Effector memory CD8-positive, alpha-beta T cell (primary cell): ENCODE measurements at places on chromosomes 2 and 18.

GRCh38 chr2:15825276-15825980 lies 114.9 kb upstream of the MYCN start:
- DNase-seq: no peak

GRCh38 chr2:149828520-149829210 lies 241.1 kb upstream of the MMADHC start:
- DNase-seq: no peak

- DNase-seq: no peak
These were observed 29.6 kb upstream of the ATL2 start for GRCh38 chr2:38406597-38407110.

- DNase-seq: no peak
These were observed 39.1 kb downstream of the ABCB11 start for GRCh38 chr2:168992026-168992425.

DNA sequence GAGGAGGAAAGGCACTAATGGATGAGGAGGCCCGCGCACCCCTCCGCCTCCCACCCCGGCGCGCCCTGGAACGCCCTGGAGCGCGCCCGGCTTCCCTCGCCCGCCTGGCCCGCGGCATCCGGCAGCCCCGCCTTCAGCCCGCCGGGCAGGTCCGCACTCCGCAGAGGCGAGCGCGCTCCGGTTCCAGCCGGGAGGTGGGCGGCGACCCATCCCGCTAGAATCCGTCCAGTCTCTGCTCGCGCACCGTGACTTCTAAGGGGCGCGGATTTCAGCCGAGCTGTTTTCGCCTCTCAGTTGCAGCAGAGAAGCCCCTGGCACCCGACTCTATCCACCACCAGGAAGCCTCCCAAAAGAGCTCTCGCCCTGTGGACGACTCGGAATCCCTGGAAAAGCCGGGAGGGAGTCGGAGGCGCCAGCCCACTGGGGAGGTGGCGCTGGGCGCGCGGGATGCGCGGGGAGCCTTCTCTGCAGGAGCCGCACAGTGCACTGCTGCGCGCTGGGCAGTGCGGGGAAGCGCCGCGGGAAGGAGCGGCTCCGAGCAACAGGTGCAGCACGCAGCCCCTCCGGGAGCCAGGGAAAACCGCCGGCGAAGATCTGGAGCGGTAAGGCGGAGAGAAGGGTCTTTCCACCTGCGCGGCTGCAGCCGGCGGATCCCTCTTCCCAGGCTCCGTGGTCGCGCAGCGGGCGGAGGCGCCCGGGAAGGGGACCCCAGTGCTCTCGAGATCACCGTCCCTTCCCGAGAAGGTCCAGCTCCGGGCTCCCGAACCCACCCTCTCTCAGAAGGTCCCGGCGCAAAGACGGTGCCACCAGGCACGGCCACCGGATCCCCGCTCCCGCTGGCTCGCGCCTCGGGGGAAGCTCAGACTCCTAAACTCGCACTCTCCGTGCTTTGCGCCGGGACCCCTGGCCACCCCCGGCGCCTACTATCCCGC lies at the start of gene GALR1:
Gene GALR1 (plus strand): TSS at position 280 of the 932 bp plus-strand sequence. CDS start 701 bp downstream, outside the sequence.
- DNase-seq: no peak

GRCh38 chr2:203782262-203782976 lies 76.0 kb downstream of the CD28 start:
- peak; percentile 59 for DNase-seq

DNA sequence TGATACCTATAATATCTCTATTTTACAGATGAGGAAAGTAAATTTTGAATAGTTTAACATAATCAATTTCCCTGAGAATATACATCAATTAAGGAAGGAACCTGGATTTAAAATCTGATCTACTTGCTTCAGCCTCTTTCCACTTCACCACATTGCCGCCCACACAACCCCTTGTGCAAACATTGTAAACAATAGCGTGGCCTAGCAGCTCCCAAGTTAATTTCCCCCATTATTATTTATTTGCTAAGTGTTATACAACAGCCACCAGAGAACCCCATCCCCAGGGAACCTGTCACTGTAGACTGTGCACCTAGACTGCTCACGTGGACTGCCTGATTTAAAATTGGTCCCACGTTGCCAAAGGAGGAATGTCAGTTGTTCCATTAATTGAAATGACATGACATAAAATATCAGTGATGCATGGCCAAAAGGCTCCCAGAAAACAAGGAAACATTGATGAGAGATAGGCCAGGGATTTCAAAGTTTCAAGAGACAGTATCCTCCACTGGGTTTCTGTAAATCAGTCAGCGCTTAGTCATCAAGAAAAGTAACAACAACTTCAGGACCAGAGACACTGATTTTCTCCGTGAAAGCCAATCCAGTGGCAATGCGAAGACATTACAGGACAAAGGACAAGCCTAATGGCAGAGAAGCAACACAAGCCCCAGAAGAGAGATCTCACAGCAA lies 41.3 kb downstream of the SCG2 start:
- no peak for DNase-seq

GRCh38 chr2:48221846-48222516 lies 308.0 kb upstream of the STON1 start:
- DNase-seq: no peak

DNA sequence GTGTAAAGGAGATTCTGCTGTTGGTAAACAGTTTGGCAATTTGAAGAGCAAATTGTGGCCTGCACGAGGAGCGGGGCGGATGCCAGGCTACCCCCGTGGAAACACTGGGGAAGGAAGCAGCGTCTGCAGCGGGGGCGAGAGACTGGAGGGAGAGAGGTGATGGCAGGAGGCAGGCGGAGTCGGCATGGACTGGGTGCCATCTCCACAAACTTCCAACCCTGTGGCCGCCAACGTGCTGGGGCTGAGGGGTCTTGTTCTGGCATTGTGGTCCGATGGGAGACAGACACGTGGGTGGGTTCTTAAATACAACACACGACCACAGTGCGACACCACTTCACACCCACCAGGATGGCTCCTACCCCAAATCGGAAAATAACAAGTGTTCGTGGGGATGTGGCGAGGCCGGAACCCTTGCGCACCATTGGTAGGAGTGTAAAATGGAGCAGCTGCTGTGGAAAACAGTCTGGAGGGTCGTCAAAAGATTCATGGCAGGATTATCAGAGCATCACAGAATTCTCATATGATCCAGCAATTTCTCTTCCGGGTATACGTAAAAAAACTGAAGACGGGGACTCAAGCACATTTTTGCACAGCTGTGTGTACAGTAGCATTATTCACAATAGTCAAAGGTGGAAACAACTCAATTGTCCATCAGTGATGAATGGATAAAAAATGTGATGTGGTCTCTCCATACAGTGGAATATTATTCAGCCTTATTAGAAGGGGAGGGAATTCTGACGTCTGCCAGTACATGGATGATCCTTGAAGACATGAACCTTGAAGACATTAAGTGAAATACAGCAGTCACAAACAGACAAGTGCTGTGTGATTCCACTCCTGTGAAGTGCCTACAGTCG lies 82.4 kb upstream of the HPCAL1 start:
- DNase-seq: no peak

DNA sequence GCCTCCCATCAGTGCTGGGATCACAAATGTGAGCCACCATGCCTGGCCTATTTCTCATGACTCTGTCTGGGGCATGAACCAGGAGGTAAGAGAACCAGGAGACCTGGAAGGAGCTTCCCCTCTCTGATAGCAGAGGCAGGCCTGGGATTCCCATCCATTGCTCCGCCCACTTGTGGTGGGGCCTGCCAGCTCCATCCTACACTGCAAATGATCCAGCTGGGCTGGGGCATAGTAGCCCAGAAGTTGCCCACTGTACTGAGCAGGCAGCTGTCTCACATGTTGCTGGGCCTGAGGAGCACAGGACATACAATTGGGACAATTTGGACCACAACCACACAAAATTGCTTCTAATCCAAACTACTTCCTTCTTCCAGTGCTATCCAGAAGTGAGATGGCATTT lies 91.0 kb downstream of the MARCHF4 start:
- no peak for DNase-seq

DNA sequence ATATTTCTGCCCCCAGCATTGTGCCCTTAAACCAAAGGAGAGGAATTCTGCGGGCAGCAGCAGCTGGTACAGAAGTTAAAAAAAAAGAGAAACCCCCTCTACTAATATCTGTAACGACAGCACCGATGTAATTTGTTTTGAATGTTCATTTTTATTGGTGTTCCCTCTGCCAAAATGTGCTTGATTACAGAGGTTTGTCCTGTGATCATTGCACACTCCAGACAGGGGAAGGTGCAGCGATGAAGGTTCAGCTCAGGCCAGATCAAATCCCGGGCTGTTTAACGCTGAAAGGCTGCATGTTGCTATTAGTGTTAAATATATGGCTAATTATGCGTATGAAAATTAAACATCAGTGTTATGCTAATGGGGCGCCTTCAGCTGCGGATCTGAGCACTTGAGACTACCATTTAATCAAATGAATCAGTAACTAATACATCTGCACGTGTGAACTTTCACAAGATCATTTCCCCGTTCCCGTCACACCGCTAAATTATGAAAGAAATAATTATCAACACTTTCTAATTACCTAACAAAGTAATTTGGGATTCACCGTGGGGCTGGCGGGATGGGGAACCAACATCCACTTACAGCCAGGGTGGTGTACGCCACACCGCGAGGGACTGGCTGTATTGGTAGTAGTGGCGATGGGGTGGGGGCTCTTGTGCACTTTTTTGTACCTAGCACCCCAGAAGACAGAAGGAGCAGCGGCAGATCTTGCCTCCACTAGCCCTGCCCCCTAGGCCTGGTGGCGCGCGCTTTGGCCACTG lies 1.5 kb upstream of the DLX1 start:
- no peak for DNase-seq

DNA sequence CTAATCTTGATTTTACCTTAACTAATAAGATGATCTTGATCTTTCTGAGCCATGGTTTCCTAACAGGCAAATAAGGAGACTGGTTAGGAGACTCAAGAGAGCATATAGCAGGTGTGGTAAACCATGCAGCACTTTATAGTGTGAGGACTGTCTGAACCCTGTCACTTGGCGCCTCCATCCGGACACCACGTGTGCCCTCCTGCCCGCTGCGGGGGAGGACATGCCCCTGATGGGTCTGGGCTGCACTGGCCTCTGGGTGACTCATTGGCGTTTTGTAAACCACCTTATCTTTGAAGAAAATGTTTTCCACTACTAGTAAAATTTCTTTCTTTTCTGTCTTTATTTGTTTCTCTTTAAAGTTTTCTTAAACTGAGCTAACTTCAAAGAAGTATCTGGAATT lies 131.1 kb downstream of the FMNL2 start:
- no peak for DNase-seq

DNA sequence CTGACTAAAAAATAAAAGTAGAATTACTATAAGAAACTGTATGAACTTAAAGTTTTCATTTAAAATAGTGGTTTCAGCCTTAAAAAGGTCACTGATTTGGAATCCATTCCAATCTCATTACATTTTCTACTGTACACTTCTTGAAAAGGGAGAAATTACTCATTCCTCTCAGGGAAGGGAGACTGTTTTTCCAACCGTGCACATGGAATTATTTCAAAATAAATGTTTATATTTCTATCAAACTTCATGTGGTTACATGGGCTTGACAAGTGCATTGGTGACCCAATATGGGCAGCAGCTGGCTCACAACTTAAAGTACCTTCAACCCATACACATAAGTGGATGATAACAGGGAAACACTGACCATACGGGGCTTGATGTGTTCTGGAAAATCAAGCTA lies 324.5 kb upstream of the THUMPD2 start:
- DNase-seq: no peak

GRCh38 chr2:222305516-222306392 lies 7.0 kb upstream of the PAX3 start:
- no peak for DNase-seq

DNA sequence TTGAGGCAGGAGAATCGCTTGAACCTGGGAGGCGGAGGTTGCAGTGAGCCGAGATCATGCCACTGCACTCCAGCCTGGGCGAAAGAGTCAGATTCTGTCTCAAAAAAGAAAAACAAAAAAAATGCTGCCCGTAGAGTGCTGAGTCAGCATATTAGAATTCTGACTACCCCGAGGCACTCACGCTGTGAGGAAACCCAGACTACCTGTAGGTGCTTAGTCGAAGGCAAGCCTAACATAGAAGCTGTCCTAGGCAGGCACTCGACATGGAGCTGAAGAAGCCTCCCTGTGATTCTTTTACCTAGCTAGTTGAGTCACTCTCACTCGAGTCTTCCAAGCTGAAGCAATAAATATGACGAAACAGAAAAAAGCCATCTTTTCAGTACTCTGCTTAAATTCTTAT lies 1323.2 kb upstream of the DDX18 start:
- DNase-seq: no peak

DNA sequence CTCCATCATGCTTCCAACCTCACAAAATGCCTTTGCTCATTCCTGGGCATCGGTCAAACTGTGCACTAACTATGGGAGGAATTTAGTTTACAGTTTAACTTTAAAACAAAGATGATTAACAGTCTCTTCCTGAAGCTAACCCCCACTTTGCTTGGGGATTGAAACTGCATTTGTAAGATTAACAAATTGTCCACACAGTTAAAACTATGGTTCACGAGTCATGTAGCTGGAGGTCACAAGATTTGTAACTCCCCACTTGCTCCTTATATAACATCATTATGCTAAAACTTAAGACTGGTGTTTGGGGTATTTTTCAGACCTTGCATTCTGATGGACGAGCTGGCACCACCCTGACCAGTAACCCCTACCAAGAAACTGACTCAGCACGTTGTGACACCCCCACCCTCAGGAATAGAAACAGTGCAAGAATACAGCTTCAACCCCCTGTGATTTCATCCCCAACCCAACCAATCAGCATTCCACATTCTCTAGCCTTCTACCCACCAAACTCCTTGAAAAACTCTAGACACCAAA lies 252.3 kb downstream of the MBD5 start:
- DNase-seq: no peak

DNA sequence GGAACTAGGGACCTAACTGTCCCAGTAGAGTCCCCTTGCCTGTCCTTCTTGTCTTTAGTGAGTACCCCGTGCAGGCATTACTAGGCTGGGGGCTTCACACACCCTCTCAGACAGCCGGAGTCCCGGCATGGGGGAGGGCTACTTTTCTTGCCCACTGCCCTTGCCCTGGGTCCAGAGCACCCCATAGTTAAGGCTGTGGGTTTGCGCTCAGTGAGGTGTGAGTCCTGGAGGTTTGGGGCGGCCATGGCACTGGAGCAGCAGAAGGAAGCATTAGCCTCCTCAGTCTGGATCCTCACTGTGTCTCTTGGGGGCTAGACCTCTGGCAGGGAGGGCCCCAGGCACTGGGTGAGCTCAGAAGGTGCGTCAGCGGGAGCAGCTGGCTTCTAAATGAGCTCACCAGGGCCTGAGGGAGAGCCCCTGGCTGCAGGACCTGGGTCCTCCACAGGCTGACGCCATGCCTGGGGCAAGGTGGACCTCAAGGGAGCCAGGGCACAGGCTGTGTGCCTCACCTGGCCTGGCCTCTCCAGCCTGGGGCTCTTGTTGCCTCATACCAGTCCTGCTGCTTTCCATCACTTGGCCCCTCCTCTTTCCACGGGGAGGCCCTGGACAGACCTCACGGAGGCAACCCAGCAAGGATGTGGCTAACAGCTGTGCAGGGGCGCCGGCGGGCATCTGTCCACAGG lies 27.4 kb downstream of the HS6ST1 start:
- no peak for DNase-seq
